ENCODE measurements at places on chromosomes 1 and 21. TPM values are rescaled to one million over a fixed set of nuclear protein-coding genes. Genes with fewer than 3 reads are reported as not detected.

DNA sequence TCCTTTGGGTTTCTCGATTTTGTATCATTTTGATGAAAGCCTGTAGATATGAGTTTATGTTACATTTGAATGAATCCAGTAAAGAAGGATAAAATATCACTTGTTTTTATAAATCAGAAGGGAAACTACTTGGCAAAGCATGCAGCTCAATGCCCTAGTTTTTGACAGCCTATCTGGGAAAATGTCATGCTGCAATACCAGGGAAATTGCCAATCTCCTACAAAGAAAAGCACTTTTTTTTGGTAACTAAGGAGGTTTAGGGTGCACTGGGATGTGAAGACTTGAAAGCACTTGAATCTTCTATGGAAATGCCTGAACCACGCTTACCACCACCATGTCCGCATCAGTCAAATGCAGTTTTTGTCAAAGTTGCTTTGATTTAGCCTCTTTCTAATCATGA, 446.9 kb upstream of the LRRC7 start:
- DNase-seq: no peak

GRCh38 chr21:40472013-40472412, 374.9 kb downstream of the DSCAM start:
- DNase-seq: no peak

GRCh38 chr1:111750856-111751255, 4.8 kb upstream of the DDX20 start:
- DNase-seq: no peak

DNA sequence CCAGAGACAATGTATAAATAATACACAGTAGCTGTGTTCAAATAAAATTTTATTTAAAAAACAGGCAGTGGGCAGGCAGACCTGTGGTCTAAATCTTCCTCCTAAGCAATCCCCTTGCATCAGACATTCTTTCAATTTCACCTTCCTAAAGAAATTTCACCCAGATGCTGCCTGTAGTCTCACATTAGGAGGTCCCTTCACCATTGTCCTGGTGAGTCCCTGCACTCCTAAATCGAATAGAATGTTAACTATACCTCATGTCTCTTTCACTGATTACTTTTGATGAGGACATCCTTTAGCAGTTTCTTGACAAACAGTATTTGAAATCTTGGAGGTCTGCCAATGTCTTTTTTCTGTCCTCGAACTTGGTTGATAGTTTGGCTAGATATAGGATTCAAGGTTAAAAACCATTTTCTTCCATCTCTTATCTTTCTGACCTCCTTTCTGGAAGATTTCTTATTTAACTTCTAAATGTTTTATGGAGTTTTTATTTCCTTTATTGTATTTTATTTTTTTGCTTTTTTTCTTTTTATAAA, 77.5 kb downstream of the LPGAT1 start:
- DNase-seq: no peak

DNA sequence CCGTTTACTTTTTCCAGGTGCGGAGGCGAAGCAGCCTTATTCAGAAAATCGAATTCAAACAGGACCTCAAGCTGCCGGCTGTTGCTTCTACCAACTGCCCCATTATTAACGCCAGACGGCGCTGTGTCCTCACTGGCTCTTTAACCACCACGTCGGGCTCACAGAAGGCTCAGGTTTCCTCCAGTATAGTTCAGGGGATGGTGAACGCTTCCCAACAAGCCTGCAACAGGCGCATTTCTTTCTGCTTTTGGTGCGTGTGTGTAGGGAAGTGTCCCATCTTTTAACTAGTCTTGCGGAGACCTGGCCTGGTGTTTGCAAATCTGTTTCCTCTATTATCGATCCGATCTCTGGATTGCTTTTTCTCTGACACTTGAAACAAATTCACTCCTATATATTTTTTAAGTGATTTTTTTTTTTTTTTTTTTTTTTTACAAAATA, 791 bp upstream of the STUM start:
- DNase-seq: peak; percentile 97

DNA sequence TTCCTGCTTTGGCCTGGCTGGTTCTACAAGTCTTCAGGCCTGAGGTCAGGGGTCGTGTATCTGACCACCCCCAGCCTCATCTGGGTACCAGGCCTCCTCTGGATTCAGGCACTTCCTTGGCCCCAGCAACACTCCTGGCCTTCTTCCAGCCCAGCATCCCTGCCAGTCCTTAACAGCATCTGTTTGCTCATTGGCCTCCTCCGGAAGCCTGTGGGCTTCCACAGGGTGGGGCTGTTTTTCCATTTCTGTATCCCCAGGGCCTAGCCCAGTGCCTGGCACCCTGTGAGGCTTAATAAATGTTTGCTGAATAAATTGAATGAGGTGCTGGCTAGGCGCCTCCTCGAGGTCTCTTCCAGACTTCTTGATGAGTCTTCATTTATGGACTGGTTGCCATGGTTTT, 21.5 kb upstream of the GPR37L1 start:
- DNase-seq: no peak

MRPS15 gene
- 28.3 TPM for total RNA-seq

SPRR2E gene
- total RNA-seq: not detected

All from tongue (tissue), 3 donors.